ENCODE measurements at places on chromosomes 4 and X. TPM values are rescaled to one million over a fixed set of nuclear protein-coding genes. Genes with fewer than 3 reads are reported as not detected.

DNA sequence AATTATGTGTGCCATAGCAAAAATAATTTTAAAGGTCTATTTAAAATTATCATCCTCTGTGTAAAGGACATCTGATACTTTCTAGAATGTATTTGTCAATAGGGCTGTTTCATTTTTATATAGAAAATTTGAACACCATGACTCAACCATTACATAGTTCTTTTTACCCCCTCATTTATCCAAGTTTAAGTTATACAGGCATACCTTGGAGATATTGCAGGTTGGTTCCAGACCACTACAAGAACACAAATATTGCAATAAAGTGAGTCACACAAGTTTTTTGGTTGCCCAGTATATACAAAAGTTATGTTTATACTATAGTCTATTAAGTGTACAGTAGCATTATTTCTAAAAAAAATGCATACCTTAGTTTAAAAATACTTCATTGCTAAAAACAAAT is 130.4 kb downstream of the MSL3 start:
- no peak for DNase-seq

GRCh38 chrX:147736045-147736444 is 175.7 kb upstream of the FMR1 start:
- DNase-seq, result no peak

DNA sequence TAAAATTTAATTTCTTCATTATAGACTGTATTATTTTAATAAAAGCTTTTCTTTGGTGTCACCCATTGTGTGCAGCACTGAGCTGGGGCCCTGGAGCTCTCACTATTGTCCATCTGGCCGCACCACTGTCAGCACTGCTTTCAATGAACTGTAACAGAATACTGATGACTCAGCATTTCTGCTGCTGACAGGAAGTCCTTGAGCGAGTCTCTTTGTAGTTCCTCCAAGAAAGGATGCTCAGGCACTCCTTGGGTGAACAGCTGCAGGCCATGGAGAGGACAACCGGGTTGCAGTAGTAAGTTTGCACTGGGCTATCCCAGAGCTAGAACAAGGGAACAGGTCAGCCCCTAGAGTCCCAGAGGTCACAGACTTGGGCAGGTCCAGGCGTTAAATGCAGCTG is 81.6 kb downstream of the SORBS2 start:
- no peak for DNase-seq

DNA sequence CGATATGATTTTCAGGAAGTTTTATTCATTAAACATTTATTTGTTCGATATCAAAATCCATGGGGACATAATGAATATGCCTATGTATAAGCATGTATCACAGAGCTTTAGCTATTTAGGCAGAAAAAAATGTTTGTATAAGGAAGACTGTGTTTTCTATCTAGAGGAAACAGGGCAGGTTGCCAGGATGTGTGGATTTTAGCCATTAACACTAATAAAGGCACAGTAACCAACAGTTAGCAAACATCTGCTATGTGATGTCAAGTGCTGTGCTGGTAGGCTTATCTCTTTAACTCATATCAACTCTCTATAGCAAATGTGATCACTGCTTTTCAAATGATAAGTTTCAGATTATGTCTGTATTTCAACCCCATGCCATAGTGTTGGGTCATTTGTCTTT is 708.9 kb upstream of the HS3ST1 start:
- DNase-seq, result no peak

Gene SPANXD
- polyA plus RNA-seq, result not detected

Gene CD38
- 4.6 TPM for polyA plus RNA-seq

GRCh38 chrX:120301960-120302359 is 9.3 kb downstream of the TMEM255A start:
- DNase-seq, result no peak

- DNase-seq, result no peak
Observed at GRCh38 chrX:113289503-113289902, 448.9 kb upstream of the AMOT start.

Gene HADH
- polyA plus RNA-seq, result 195 TPM
